ENCODE measurements at places on chromosomes 2 and 18.
A peak's percentile ranks its signal among the peaks of the same experiment; 100 is the strongest.

DNA sequence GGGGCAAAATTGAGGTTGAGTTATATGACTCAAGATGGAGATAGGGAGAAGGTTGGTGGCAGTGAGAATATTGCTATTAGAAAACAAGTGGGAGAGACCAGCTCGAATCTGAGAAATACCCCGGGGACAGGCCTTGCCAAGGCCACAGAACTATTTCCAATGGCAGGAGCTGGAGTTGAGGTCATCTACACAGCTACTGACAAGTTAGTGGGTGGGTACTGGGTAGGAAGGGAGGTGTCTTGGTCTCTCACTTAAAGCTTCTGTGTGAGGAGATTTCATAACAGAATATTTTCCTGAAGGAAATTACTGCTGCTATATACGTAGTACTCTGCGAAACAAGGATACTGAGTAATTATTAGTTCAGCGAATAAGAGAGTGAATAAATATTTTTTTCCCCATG lies 69.4 kb upstream of the ITPRID2 start:
- DNase-seq = no peak

DNA sequence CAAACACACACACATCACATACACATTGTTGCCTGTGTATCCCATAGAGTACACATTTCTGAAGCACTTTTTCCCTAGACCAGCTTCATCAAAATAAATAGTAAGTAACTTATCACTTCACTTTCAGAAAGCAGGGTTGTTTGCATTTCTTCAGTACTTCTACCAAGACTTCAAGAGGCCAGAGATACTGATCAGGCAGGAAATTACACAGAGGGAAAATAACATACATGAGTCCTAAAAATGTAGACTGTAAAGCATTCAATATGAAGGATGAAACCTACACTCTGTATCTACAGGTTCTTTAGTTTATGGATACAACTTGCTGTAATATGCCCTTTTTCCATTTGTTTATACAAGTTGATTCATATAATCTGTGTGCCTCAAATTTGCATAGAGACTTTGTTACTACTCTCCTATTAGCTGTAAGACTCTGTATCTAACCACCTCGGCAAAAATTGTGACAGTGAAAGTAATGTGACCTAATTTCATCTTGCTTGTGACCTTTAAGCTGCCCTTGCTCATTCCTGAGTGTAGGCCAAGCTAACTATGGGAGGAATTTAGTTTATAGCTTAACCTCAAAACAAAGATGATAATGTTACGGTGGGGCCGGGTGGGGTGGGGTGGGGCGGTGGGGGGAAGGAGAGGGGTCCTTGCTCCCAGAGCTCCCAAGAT lies 228.9 kb upstream of the SPOPL start:
- DNase-seq = no peak

DNA sequence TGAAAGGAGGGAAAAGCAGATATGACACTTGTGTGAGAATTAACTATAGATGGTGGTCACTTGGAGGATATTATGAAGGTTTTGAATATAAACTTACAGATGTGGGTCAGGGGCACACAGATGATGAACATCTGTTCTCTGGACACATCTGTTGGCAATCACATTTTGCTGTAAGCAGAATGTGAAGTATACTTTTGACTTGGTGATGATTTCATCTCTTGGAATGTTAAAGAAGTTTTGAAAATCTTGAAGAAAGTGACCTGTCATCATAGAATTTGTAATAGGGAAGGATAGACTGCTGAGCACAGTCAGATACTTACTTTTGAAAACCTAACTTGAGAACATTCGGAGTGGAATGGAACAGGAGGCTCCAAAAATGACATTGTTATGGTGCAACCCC lies 40.2 kb downstream of the PIKFYVE start:
- DNase-seq = no peak

DNA sequence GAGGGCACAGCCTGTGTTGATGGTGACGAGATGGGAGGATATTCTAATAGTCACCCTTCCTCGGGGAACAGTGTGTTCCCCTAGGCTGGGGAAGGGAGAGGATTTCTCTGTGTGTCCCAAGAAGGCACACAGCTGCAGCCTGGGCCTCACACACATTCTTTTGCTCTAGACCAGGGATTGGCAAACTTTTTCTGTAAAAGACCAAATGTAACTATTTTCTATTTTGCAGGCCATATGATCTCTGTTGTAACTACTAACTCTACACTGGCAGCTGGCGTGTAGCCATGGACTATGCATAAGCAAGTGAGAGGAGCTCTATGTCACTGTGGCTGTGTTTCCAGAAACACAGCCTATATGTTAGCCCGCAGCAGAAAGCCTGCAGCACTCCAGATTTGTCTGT lies 65.8 kb downstream of the ARHGAP28 start:
- DNase-seq = no peak

DNA sequence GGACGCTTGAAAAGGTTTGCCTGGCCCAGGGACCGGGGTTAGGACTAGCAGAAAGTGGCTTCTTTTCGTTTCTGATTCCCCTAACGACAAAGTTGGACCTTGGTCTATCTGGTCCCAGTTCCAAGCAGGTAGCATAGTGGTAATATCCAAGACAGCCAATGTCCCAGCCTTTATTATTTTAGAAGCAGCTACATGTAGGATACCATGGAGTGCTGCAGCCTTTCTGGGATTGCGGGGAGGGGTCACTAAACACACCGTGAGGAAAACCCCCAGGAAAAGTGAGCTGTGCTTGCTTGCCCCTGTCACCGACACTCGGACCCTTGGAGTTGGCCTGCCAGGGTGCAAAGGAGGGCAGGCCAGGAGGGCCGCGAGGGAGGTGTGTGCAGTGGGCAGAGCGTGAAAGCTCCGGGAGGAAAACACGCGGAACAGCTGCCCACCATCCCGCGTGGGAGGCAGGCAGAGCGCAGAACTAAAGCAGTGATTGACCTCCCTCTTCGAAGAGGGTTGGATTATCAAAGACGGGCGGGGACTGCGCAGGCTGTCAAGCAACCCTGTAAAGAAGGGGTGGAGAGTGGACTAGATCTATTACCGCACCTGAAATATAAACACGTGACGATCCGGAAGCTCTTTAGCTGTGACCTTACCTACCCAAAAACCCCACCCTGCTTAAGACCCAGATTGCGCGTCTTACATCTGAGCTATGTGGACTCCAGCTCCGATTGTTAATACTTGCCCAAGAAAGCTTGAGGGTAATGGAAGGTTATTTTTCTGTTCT lies 624 bp upstream of the MAP4K3 start:
- DNase-seq = peak; percentile 78

- DNase-seq = no peak
Measured at GRCh38 chr2:216637472-216637871, 4.3 kb downstream of the IGFBP2 start.

DNA sequence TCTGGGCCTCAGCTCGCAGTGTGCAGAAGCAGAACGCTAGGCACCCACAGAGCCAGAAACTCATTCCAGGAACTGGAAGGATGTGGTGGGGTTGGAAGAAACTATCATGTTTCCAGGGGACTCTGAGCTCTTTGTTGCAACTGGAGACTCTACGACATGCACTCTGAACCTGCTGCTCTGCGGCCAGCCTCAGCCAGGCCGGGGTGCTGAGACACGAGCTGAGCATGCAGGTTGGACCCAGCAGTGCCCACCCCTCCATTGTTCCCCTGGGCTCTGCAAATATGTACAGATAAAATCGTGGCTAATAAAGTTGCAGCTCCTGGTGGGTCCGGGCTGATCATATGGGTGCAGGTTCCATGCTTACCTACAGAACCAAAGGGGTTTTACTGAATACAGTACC lies 37.6 kb upstream of the ARL4C start:
- no peak for DNase-seq

All from WERI-Rb-1 (cell line).